ENCODE measurements at places on chromosomes 1 and 21. TPM values are rescaled to one million over a fixed set of nuclear protein-coding genes. Genes with fewer than 3 reads are reported as not detected.

CRYAA gene
- not detected for total RNA-seq

GRCh38 chr1:6445062-6445763 is 20.6 kb downstream of the ESPN start:
- H3K4me3 ChIP-seq: no peak overlapping the region
- DNase-seq: peak; percentile 82
- H3K27me3 ChIP-seq: peaks cover 48% of the 10 kb centered on the region
- H3K27ac ChIP-seq: no peak overlapping the region
- no peaks in the 10 kb centered on the region for H3K4me1 ChIP-seq

TMPRSS15 gene
- not detected for total RNA-seq

DNA sequence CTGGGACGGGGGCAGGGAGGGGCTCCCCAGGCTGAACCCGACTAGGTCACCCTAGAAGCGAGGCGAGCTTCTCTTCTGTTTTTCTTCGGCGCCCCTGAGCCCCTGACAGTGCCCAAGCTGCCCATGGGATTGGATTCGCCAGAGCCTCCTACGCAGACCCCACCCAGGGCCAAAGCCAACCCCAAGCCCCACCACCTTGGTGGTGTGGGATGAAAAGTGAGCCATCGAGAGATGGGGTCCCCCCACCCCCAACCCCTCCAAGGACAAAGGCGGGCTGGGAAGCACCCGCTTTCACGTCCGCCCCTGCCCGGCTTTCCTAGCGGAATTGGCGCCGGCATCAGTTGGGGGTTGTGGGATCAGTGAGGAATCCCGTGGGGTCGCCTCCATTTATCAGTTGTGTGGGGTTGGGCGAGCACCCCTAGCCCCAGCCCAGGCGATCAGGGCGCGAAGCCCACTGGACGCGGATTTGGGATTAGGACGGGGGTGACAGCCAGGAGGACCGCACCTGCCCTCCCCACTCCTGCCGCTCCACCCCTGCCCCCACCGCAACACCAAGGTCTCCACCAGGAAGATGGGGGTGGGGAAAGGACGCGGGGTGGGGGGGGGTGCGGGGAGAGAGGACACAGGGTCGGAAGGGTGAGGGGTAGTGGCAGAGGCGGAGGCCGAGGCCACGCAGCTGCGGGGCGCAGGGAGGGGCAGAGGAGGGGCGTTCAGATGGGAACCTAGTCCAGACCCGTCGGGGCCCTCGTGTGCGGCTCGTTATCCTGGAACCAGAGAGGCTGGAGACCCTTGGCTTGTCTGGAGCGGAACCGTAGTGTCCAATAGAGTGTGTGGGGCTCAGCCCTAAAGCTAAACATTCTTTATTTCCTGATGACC is 4.4 kb downstream of the TSPEAR start:
- H3K4me1 ChIP-seq: peaks cover 8% of the 10 kb centered on the region
- H3K27me3 ChIP-seq: peaks cover 78% of the 10 kb centered on the region
- no peak overlapping the region for H3K27ac ChIP-seq
- no peaks in the 10 kb centered on the region for H3K36me3 ChIP-seq
- no peak overlapping the region for H3K4me3 ChIP-seq

SPRR1B gene
- not detected for total RNA-seq

DNA sequence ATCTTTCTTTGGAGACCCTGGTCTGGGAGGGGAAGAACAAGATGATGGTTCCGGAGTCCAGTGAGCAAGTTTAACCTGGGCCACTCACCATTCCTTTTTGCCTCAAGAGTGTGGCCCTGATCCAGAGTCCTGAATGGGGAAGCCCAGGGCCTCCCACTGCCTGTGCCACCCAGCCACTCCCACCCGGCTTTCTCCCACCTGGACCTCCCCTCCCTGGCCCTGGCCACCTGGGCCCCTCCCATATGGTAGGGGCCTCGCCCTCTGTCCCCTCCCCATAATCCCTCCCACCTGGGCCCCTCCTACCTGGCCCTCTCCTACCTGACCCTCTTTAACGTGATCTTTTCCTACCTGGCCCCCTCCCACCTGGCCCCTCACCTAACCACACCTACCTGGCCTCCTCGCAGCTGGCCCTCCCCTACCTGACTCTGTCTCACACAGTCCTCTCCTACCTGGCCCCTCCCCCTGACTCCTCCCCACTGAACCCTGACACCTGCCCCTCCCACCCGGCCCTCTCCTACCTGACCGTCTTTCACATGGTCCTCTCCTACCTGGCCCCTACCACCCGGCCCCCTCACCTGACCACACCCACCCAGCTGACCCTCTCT is 220.7 kb upstream of the VAMP3 start:
- H3K4me1 ChIP-seq: peaks cover 25% of the 10 kb centered on the region
- H3K4me3 ChIP-seq: no peak overlapping the region
- no peaks in the 10 kb centered on the region for H3K36me3 ChIP-seq
- peak; percentile 64 for DNase-seq
- no peaks in the 10 kb centered on the region for H3K27me3 ChIP-seq

GRCh38 chr1:24199291-24199900 is 12.3 kb upstream of the IFNLR1 start:
- no peak overlapping the region for H3K4me3 ChIP-seq
- H3K27ac ChIP-seq: no peak overlapping the region
- no peaks in the 10 kb centered on the region for H3K27me3 ChIP-seq
- no peak for DNase-seq
- H3K36me3 ChIP-seq: no peaks in the 10 kb centered on the region
- H3K4me1 ChIP-seq: peaks cover 8% of the 10 kb centered on the region

GRCh38 chr21:41966041-41966833 is 12.4 kb upstream of the C2CD2 start:
- H3K27me3 ChIP-seq: no peaks in the 10 kb centered on the region
- no peaks in the 10 kb centered on the region for H3K4me1 ChIP-seq
- DNase-seq: peak; percentile 53
- H3K27ac ChIP-seq: no peak overlapping the region
- H3K36me3 ChIP-seq: no peaks in the 10 kb centered on the region

- no peaks in the 10 kb centered on the region for H3K36me3 ChIP-seq
- peaks cover 5% of the 10 kb centered on the region for H3K27me3 ChIP-seq
- no peak overlapping the region for H3K4me3 ChIP-seq
Measured at GRCh38 chr1:1124508-1124785, 8.6 kb upstream of the C1orf159 start.

DNA sequence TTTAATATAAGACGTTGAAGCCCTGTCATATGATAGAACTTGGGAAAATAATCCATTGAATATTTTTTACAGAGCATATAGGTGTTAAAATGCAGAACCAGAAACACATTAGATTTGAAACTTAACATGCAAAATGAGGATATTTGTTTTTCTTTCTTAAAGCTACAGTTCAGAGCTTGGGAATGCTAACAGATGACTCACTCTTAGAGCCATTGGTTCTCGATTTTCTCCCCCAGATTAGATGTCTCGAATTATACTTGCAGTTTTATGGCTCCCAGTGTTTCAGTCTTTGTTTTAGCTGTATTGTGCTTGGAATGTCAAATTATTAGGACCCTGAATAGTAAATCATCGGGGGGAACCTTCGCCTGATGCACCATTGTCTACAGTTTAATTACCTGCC is 575.7 kb upstream of the ZP4 start:
- H3K27me3 ChIP-seq: no peaks in the 10 kb centered on the region
- no peak overlapping the region for H3K27ac ChIP-seq
- no peak for DNase-seq
- no peaks in the 10 kb centered on the region for H3K4me1 ChIP-seq
- no peaks in the 10 kb centered on the region for H3K36me3 ChIP-seq

DNA sequence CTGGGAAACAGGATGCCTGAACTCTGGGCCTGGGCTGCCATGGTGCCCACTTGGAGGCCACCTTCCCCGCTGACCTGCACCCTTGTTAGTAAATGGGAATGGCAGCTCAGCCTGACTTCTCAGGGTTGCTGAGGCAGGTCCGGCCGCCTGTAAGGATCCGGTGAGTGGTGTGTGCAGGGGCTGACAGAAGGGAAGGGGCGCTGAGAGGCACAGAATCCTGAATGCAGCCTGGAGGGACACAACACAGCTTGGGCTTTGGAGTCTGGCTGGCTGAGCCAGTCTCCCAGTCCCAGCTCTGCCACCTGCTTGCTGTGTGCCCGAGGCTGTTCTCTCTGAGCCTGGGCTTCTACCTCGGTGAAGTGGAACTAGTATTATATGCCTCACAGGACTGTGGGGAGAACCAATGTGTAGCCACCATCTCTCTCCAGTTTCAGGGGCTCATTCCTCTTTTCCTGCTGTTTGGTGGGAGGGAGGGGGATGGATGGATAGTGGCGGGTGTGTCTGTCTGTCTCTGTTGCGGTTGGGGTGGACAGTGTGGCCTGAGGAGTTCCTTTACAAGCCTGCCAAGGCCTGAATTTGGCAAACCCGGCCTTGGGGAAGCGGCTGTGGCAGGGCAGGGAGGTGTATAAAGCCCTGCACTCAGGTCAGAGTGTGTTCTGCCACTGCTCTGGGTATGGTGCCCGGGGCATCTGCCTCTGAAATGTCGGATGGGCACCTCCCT is 18.0 kb downstream of the ADORA1 start:
- H3K4me1 ChIP-seq: no peaks in the 10 kb centered on the region
- H3K27ac ChIP-seq: no peak overlapping the region
- no peak overlapping the region for H3K4me3 ChIP-seq
- H3K27me3 ChIP-seq: no peaks in the 10 kb centered on the region
- no peak for DNase-seq
- H3K36me3 ChIP-seq: no peaks in the 10 kb centered on the region

DNA sequence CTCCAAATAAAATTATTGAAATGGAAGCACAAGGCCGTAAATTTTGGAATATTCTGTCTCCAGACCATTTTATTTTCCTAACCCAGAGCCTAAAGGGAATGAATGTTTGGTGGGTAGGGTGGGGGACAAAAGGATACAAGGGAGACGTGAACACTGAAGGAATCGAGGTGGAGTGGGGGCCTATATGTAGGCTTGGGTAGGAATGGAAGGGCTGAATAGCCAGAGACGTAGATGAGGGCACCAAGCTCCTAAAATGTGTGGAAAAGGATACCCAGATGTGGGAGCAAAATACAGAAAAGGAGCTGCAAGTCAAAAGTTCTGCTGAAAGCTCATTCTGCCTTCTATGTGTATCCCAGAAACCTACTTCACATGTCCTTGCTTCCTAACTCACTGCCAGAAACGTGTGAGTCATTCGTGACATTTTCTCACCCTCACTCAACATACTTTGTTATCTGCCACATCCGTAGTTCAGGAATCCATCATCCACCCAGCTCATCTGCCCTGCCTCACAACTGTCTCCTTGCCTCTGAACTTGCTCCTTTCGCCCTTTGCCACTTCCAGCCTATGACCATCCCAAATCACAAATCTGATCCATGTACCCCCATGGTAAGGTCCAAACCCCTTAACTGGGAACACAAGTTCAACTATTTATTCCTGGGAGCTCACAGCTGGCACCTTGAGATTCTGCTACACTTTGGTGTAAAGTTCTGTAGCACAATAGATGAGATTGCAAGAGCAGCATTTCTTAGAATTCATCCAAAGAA is 84.1 kb upstream of the PRDX6 start:
- no peak for DNase-seq
- H3K4me1 ChIP-seq: no peaks in the 10 kb centered on the region
- H3K4me3 ChIP-seq: no peak overlapping the region

NBPF4 gene
- not detected for total RNA-seq

ZNF436 gene
- 10.9 TPM for total RNA-seq

DNA sequence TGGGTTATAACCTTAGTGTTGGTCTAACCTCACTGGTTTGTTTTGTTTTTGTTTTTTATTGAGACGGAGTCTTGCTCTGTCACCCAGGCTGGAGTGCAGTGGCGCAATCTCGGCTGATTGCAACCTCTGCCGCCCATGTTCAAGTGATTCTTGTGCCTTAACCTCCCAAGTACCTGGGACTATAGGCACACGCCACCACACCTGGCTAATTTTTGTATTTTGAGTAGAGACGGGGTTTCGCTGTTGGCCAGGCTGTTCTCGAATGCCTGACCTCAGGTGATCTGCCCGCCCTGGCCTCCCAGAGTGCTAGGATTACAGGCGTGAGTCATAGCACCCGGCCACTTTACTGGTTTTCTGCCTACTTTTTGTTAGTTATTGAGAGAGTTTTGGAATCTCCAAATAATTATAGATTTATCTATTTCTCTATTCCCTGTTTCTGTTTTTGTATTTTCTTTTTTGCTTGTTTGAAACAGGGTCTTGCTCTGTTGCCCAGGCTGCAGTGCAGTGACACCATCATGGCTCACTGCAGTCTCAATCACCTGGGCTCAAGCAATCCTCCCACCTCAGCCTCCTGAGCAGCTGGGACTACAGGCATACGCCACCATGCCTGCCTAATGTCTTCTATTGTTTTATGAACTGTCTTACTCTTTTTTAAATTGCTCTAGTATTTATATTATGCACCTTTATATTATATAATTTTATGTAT is 21.4 kb downstream of the SMG7 start:
- no peak overlapping the region for H3K4me3 ChIP-seq
- no peak overlapping the region for H3K27ac ChIP-seq
- H3K4me1 ChIP-seq: no peaks in the 10 kb centered on the region
